ENCODE measurements at places on chromosomes 1 and 21.

GRCh38 chr1:116228511-116228910, 117.3 kb downstream of the MAB21L3 start:
- no peak for DNase-seq

DNA sequence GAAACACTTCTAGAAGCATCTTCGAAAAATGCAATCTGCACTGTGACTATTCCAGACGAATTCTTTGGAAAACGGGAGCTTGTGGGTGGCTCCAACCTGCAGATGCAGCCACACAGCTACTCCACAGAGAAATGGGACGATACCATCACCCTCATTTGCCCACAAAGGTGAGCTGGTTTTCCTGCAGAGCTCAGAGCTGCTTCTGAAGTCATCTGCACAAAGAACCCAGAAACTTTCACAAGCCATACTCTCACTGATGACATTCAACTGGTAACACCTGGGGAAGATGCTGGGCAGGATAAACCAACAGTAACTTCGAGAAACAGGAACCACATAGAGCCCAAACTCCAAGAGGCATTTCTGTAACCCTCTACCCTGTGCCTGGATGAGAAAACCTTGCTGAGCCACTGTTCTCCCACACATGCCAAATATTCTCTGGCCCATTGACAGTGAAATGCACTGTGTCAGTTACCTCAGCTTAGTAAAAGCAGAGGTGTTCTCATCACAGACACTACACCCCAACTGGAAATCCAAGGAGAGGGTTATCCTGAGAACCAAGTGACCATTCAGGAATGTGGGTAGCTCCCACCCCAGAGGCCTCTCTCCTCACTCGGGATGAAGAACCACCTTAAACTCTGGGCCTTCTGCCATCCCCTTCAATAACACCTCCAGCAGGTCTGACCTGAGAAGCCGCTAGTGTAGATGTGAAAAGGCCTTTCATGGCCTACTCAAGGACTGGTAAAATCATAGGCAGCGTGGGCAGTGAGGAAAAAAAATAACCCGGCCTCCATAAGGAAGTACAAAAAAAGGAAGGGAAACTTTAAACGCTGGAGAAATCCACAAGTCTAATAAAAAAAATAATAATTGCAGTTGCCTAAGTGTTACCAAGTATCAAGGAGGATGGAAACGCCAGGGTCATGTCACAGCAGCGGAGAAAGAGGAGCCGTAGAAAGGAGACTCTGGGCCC, 56.7 kb downstream of the HSF2BP start:
- DNase-seq, result no peak

DNA sequence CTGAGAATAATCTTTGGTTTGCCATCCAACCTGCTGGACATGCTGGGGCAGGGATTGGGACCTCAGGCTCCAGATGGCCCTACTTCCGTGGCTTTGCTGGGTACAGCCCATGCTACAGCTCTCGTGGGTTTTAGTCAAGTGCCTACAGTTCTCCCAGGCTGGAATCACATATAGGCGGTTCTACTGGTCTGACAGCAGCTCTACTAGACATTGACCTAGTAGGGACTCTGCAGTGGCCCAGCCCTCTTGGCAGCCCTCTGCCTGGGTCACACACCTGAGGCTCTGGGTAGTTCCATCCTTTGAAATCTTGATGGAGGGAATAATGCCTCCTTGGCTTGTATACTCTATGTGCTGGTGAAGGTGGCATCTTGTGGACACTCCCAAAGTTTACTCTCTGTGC, 72.2 kb downstream of the PGM1 start:
- no peak for DNase-seq

- no peak for DNase-seq
These were observed 89.5 kb downstream of the XCL2 start for GRCh38 chr1:168454211-168454815.

DNA sequence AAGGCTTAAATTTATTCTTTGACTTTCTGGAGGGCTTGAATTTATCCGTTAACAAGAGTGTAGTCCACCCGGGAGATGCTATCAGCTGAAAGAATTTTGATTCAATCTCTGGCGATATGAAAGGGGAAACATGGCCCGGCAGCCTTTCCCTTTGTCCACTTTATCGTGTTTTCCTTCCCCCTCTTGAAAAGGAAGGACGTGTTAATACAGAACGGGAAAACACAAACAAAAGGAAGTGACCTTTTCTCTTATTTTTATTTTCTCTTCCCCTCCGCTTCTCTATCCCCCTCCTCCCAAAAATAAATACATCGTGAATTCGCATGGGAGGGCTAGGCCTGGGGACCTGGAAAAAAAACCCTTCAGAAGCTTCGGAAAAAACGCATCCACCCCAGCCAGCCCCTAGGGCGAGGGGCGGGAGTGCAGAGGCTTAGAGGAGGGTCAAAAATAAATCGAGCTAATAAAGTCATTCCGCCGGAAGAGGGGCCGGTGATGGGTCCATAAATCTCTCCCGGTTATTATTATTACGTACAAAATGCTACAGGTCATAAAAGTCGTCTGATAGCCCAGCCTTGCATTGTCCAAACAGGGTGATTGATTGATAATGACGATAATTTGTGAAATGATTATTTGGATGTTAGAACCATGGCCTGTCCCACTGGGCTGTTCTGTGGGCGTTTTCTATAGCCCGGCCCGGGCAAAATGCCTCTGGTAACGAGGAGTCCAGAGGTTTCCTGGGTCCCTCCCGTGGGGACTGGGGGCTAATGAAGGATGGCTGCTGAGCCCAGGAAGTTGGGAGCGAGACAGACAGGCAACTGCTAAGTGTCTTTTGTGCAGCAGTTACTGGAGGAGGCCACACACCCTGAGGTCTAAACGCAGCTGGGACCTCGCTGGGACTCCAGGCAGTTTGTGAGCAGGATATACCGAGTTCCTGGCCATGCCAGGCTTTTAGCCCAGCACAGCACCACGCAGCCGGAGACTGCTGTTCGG, 179.4 kb downstream of the PRDM16 start:
- no peak for DNase-seq

GRCh38 chr1:150619576-150620509, 9.6 kb downstream of the ENSA start:
- DNase-seq, result no peak

DNA sequence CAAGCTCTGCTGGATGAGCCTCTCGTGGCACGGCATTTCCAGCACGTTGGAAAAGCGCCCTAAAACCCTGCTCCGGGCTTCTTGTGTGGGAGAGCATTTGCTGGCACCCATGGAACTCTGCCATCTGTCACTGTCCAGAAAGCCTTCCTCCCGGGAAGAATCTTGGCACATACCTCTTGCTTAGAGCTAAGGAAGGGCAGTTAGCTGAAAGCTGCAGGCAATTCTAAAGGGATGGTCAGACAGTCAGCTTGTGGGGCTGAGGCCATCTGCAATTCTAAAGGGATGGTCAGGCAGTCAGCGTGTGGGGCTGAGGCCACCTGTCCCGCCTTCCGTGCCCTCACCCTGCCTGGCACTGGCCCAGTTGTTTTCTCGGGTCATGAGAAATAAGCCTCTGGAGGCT, 139.0 kb upstream of the TMEM51 start:
- peak; percentile 63 for DNase-seq

GRCh38 chr1:20698195-20698910, 19.5 kb downstream of the KIF17 start:
- DNase-seq, result no peak

DNA sequence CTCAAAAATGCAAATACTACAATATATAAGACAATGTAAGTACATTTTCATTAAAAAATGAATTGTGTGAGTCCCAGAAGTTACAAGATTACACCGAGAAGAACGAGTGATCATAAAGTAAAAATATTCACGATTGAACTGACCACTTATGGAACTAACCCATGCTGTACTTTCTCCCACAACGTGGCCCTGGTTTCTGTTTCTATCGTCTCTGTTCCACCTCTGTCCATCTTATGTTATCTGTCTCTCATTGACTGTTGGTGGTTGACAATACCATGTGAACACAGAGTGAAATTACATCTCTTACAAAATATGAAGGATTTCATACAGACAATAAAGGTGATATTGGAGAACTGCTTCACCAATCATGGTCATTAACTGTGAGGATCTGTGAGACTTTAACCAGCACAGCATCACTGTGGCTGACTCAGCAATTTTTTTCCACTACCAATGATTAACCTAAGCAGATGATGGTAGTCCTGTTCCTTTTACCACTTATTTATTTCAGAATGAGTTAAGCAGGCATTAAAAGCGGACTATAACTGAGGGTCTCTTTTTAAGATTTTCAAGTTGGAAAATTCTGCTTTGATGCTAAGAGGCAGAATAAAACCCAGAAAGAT, 165.1 kb downstream of the TGFB2 start:
- DNase-seq, result no peak

DNA sequence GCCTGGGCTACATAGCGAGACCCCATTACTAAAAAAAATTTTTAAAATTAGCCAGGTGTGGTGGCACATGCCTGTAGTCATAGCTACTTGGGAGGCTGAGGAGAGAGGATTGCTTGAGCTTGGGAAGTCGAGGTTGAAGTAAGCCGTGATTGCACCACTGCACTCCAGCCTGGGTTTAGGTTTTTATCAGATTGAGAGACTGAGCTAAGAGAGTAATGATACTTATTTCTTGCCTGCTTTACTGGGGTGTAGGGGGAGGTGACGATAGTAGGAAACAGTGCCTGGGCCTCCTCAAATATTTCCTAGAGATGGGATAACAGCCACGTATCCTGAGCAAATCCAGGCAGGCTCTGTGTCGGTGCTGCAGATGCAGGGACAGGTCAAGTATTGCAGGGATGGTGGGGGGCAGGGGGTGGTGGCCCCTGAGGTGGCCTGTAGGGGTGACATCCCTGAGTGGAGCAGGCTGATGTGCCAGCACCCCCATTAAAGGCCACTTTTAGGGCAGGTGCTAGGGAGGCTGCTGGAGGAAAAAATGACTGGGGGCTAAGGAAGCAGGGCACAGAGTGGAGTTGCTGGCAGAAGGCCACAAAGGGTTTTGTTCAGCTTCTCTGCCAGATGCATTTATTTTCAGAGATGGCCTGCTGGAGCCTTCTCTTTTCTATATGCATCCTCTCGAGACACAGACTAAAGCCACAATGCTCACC, 130.5 kb downstream of the RHOU start:
- DNase-seq, result no peak

DNA sequence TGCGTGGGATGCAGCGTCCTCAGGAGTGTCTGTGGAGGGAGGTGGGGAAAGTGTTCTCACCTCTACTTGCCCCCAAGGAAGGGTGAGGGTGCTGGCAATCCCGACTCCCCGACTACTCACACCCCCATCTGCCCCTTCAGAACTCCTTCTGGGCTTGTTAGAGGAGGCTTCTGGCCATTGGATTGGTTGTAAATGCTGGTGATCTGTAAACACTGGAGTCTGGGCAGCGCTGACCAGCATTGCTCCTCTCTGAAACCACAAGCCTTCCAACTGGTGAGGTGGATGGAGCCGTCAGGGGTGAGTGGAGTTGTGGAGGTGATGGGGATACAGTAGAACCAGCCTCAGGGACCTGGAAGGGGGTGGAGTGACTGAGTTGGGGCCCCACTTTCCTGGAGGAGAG, 59.3 kb downstream of the NKAIN1 start:
- no peak for DNase-seq

DNA sequence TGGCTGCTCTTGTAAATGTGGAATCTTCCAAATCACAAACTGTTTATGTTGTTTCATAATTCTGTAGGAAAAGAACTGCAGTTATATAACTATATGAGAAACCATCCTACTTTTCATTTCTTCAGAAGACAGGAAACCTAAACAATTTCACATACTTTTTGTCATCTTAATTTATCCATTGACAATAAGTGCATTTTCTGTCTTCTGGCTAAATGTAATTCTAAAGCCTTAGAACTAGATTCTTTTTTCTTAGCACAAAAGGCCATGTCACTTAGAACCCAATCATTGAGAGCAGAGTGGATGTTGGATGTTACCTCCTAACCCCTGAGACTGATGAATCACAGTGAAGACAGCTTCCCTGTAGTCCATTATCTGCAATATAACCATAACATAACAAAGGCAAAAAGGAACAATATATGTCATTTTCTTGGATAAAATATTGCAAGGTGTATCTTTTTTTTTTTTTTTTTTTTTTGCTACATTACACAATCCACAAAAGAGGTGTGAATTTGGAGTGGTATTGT, 410.2 kb upstream of the PRMT6 start:
- DNase-seq, result no peak

DNA sequence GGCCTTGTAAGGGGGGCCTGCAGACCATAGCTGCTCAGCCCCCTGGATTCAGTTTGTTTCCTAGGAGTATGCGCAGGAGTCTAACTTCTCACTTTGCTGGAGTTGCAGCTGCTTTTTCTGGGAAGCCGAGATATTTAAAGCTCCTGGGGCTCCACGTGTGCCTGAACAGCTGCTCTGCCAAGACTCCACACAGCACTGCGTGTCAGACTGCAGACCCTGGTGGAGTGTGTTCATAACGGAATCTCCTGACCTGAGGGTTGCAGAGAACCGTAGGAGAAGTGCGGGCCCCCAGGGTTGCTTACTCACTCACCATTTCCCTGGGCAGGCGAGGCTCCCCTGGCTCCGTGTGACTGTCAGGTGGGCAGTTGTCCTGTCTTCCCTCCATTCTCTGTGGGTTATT, 474.3 kb upstream of the TMPRSS15 start:
- DNase-seq, result peak; percentile 3

DNA sequence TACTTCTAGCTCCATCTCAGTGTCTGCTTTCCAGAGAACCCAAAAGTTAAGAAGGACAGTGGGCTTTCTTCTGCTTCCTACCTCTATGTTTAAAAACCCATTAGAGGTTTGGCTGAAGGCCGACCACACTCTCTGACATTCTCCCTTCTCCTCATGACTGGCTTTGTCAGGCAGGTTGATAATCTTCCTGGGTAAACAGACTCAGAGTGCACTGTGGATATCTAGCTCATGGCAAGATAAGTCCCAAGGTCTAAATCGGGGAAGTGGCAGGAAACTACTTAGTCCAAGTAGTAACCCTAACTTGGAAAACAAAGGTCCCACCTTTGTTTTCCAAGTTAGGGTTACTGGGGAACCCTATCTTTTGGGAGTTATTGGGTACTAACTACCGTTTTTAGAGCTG, 161.9 kb upstream of the SPAG17 start:
- no peak for DNase-seq

- peak; percentile 60 for DNase-seq
These were observed 33.1 kb upstream of the GPR157 start for GRCh38 chr1:9161963-9162362.

- DNase-seq, result no peak
These were observed 102.4 kb upstream of the IGSF21 start for GRCh38 chr1:18005238-18005637.

- DNase-seq, result no peak
These were observed 92.3 kb downstream of the TRIM11 start for GRCh38 chr1:228314315-228314657.

DNA sequence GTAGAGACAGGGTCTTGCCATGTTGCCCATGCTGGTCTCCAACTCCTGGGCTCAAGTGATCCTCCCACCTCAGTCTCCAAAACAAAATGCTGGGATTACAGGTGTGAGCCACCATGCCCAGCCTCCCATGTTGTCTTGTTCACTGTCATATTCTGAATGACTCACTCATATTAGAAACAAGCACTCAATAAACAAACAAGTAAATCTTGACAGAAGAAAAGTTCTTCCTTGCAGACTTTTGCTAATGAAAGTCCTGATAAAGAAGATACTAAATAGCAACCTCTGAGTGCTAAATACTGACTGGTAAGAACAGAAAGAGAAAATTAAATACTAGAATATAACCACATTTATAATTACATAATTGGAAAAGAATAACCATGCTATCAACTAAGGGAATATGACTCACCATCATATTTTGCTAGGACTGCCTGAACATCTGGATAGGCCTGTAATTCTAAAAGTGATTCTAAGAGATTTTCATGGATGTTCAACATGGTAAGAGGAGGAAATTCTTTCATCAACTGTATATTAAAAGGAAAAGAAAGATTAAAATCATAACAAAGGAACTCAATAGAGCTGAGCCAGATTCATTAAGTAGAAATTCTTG, 37.3 kb downstream of the ST7L start:
- no peak for DNase-seq

- DNase-seq, result no peak
These were observed 9.4 kb downstream of the C1orf116 start for GRCh38 chr1:207022996-207023679.

Data from stomach (tissue), 19 donors.